Smooth muscle cell of the umbilical artery (primary cell): ENCODE measurements at places on chromosomes 1 and 21. TPM values are rescaled to one million over a fixed set of nuclear protein-coding genes. Genes with fewer than 3 reads are reported as not detected.

RPE65 gene
- total RNA-seq: not detected in 2 replicates

TSPEAR gene
- total RNA-seq: not detected in 2 replicates

TPRG1L gene
- 25.8 and 26.9 TPM in 2 replicates for total RNA-seq

KCNE1 gene
- 0.18 and 0.30 TPM in 2 replicates for total RNA-seq

NENF gene
- total RNA-seq: 20.9 and 34.1 TPM in 2 replicates

NMNAT1 gene
- total RNA-seq: 17.5 and 21.6 TPM in 2 replicates

FAM167B gene
- 0.78 TPM in 1 of 2 replicates, not detected in the other for total RNA-seq

LCE1D gene
- total RNA-seq: not detected in 2 replicates

NHLH1 gene
- total RNA-seq: not detected in 2 replicates

OR2G6 gene
- not detected in 2 replicates for total RNA-seq

PALMD gene
- 0.23 and 0.59 TPM in 2 replicates for total RNA-seq

C8A gene
- under 0.01 TPM in 1 of 2 replicates, not detected in the other for total RNA-seq

MCOLN2 gene
- 0.30 and 1.9 TPM in 2 replicates for total RNA-seq

NBPF6 gene
- not detected in 2 replicates for total RNA-seq

LTN1 gene
- 40.4 and 47.6 TPM in 2 replicates for total RNA-seq

CELA3A gene
- not detected in 2 replicates for total RNA-seq

PAQR6 gene
- 0.28 and 0.59 TPM in 2 replicates for total RNA-seq

CFHR1 gene
- total RNA-seq: 0.18 and 0.30 TPM in 2 replicates

CHI3L1 gene
- total RNA-seq: 2.4 and 339 TPM in 2 replicates

OPRD1 gene
- not detected in 2 replicates for total RNA-seq

RSPO1 gene
- not detected in 2 replicates for total RNA-seq

GATAD2B gene
- total RNA-seq: 3.6 and 8.0 TPM in 2 replicates

PROX1 gene
- under 0.01 and 0.51 TPM in 2 replicates for total RNA-seq

RIIAD1 gene
- total RNA-seq: not detected in 2 replicates

DCDC2B gene
- not detected in 2 replicates for total RNA-seq

RGSL1 gene
- not detected in 2 replicates for total RNA-seq

TSSK3 gene
- total RNA-seq: 0.30 TPM in 1 of 2 replicates, not detected in the other

WNT9A gene
- 0.30 and 0.51 TPM in 2 replicates for total RNA-seq

DNAJC8 gene
- 53.9 and 55.5 TPM in 2 replicates for total RNA-seq

SPRR1B gene
- not detected in 2 replicates for total RNA-seq

C4BPB gene
- not detected in 2 replicates for total RNA-seq

ARHGAP29 gene
- total RNA-seq: 7.7 and 40.0 TPM in 2 replicates

SNIP1 gene
- 9.8 and 12.7 TPM in 2 replicates for total RNA-seq
